MG63 (cell line): ENCODE measurements at places on chromosomes 16 and 17.

- no peak for DNase-seq
These were observed 52.6 kb downstream of the RBFOX3 start for GRCh38 chr17:79558091-79558900.

DNA sequence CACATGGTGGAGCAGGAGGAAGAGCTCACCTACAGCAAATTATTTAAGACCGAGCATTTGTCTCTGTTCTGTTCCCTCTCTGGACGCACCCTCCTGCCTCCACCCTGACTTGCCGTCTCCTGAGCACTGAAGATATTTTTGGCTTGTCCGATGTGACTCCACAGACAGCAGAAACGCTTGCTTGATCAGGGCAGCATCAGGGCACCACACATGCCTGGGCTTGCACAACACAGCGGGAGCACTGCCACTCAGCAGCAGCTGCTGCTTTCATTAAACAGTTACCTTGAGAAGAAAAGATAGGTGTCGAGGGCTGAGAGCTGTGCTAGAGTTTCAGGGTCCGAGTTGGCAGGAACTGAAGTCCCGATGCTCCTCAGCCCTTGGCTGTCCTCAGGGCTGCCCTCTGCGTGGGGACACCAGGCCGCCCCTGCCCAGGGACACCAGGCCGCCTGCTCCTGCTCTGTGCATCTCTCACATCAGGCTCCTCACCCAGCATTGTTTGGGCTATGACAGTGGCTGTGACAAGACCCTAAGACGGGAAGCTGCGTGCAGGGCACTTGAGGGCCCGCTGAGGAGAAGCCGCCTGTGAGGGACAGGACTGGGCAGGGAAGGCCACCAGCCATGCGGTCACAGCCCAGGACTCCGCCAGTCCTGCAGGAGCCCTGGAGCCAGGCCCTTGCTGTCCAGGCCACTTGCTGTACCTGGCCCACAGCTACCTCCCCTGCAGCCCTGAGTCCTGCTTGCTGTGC lies 21.3 kb upstream of the CDH15 start:
- no peak for DNase-seq

DNA sequence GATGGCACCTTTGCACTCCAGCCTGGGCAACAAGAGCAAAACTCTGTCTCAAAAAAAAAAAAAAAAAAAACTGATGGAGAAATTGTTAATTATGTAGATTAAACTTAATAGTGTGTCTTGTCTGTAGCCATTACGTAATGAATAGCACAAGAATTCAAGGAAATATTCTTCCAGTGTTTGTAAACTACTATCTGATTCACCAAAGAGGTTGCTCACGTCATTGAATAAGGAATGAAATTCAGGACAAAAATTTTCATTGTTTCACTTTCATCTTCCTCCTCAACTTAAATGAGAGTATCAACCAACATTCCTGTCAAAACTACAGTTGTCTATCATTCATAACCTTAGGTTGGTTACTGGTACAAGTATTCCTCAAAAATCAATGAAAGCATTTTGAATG lies 30.7 kb upstream of the MYO18A start:
- no peak for DNase-seq

DNA sequence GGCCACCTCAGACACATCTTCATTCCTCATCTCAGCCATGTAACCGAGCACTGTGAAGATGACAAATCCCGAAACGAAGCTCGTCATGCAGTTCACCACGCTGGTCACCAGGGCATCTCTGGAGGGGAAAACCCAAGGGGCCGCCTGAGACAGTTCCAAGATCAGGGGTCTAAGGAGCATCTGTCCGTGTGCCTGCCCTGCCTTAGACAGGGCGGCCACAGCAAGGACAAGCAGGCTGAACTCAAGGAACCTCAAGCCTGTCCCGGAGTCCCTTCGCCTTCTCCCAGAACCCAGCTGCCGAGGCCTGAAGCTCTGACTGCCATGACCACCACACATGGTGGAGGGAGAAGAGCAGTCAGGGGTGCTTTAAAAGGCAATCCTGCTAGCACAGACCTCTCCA lies 22.7 kb downstream of the SLC6A4 start:
- no peak for DNase-seq

GRCh38 chr17:18889658-18890057 lies 31.7 kb downstream of the PRPSAP2 start:
- no peak for DNase-seq

DNA sequence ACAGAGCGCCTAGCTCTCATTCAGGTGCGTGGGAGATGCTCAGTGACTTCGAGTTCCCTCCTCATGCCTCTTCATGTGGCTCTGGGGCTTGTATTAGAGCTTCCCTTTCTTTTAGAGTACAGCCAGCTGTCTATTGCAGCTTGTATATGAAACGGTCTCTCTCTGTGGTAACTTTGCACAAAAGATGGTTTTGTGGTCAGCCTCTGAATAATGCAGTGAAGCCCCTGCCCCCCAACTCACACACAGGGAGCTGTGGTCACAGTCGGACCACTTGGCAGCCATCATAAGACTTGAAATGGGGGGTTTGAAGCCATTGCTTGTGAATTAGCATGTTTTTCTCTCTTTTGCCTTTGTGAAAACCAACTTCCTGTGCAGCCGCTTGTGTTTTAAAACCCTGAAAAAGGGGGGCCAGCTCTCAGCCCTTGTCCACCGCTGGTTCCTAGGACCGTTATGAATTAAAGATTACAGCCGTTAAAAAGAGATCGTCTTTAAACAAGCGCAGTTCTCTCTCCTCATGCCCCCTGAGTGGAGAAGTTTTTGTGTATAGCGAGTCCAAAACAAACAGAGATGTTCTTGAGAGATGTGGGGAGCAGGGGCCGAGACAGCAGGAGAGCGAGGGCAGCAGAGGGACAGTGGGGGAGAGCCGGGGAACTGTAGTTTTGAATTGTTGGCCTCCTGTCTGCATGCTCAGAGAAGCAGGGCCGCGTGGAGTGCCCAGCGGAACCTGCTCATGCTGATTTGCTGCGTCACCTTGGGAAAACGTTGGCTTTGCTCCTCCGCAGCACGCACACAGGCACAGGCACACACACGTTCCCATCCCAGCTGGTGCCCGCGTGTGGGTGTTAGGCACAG lies 199.0 kb downstream of the MSI2 start:
- no peak for DNase-seq

- no peak for DNase-seq
These were observed 14.5 kb downstream of the DHRS7C start for GRCh38 chr17:9776911-9777310.
